ENCODE measurements at places on chromosomes 5 and 9.

DNA sequence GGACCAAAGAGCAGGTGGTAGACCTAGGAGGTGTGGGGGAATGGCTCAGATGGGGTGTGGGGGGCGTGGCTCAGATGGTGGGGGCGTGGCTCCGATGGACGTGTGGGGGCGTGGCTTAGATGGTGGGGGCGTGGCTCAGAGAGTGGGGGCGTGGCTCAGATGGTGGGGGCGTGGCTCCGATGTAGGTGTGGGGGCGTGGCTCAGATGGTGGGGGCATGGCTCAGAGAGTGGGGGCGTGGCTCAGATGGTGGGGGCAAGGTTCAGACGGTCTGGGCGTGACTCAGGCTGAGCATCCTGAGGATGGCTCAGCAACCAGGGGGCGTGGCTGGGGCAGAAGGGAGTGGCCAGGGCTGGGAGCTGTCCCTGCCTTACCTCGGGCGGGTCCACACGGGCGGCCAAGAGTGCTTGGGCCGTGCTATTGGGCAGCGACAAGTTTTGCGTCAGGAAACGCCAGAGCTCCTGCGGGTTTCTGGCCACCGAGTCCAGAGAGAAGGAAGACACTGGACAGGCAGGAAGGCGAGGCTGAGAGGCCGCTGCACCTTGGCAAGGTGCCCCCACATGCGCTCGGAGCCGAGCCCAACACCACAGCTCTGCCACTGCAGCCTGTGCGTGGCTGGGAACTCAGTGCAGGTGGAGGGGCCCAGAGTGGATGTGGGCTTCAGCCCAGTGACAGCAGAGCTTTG lies 5.9 kb downstream of the ABCA2 start:
- no peak for DNase-seq

- DNase-seq: no peak
Measured at GRCh38 chr9:110389148-110389750, 51.6 kb upstream of the TXNDC8 start.

DNA sequence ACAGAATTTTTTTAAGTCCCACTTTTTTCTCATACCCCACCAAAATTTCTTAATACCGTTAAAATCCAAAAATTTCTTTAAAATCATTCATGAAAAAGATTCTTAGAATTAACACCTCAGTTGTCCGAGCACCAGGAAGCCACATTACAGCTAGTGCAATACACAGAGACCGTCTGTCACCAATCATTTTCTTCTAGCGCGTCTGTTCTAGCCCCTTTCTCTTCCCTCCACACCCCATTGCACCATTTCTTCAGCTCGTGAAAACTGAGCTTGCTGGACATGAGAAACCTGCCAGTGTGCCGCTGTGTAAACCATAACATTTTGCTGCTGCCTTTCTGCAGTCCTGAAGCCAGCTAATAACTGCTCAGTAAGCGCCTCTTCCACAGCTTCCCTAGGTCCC lies 5.0 kb downstream of the SFXN1 start:
- DNase-seq: no peak

DNA sequence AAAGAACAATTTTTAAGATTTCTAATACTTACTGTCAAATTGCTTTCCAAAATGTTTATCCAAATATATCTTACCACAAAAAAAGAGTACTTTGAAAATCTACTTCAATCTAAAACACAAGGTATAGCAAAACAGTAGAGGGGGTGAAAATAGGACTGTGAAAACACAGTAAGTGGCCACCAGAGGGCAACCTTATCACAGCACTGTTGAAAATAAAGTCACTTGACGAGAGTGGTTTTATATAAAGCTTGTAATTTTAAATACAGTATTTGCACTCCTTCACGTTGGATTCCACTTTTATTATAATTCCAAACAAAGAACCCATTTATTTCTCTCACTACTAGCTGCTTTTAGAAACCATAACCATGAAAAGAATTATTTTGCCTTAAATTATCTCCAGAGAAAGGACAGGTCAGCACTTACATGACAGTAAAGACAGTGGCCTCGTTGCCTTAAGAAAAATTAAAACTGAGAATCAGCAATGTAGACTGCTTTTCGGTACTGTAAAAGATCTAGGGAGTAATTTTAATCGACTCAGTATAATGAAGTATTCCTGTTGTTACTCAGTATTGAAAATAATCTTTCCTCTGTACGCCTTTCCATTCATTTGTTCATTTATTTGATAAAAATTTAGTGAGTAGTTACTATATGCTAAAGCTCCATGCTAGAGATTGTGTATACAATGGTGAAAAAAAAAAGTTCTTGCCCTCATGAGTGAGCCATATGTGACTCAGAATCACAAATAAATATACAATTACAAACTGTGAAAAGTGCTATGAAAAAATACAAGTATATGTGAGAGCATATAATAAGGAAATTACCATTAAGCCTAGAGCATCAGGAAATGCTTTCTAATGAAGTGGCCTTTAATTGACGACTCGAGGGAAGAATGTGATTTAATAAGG lies 40.0 kb upstream of the CDK5RAP2 start:
- DNase-seq: no peak

DNA sequence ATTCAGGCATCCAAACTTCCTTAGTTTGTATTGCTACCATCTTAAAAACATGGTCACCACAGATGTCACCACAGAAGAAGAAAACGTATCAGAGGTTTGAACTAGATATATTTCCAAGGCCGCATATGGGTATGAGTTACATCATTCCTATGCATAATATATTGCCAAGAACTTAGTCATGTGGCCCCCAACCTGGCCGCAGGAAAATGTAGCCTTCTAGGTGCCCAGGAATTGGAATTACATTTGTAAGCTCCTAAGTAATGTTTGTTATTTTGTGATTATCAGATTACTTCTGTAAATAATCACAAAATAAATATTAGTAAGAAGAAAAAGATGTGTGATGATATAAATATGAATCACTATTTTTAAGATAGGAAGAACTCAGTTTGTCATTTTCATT lies 351.4 kb downstream of the ISL1 start:
- DNase-seq: no peak

DNA sequence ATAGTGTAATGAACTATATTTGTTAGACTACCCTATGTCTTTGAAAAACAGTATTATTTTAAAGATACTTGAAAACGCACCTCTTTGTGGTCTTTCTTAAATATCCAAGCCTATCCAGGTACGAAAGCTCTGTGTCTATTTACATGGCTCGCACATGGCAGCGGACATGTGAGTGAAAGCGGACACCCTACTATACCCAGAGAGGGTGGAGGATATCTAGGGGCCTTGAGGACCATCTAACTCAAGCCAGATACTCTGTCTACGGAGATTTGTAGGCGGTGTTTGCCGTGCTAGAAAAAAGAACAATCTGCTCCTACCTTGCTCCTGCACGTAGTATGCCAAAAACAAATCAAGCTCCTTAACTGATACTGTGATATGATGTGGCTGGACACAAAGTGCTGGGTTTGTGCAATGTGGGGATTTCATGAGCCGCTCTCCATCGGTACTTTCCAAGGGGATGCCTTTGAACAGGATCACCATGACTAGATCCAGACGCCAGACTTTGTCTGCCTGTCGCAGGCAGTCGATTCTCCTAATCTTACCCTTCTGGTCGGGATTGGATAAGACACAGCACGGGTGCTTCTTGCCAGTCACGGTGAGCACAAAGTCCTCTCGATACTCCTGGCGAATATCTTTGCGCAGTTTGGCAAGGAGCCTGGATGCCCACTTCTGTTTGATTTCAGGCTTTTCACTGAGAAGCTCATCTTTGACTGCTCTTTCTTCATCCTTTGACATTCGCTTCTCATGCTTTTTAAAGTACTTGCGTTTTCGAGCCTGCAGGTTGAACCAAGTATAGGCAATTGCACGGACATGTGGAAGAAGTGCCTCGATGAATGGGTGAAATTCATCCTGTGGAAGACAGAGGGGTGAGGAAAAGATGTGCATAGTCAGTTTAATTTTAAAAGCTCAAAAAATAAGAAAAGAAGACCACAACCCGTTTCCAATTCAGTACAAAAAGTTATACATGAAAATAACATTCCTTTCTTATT lies 7.0 kb downstream of the NFIB start:
- no peak for DNase-seq

DNA sequence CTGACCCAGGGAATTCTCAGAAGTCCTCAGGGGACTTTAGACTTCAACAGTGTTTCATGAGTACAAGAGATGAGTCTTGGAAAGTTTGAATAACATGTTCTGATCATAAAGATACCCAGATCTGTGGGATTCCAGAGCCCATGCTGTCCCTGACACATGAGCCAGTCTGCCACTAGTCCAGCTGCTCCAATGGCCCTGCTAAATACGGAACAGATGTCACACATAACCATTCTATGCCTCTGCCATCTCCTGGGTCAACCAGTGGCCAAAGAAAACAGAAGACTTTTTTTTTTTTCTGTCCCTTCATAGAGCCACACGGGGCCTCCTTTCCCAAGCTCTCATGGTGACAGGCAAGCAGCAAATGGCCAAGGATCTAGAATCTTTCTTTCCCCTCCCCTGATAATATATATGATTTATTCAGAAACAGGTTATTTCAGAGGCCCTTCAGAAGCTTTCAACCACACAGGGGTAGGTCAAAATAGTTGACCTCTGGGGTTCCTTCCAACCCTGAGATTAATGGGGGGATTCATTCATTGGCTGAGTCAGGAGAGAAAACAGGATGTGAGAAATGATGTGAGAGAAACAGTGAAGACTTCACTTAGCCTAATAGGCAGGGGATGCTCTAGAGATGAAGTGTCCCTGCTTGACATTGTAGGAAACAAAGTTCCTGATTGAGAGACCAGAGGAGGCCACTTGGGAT lies 367.7 kb downstream of the CDK5RAP2 start:
- DNase-seq: no peak

DNA sequence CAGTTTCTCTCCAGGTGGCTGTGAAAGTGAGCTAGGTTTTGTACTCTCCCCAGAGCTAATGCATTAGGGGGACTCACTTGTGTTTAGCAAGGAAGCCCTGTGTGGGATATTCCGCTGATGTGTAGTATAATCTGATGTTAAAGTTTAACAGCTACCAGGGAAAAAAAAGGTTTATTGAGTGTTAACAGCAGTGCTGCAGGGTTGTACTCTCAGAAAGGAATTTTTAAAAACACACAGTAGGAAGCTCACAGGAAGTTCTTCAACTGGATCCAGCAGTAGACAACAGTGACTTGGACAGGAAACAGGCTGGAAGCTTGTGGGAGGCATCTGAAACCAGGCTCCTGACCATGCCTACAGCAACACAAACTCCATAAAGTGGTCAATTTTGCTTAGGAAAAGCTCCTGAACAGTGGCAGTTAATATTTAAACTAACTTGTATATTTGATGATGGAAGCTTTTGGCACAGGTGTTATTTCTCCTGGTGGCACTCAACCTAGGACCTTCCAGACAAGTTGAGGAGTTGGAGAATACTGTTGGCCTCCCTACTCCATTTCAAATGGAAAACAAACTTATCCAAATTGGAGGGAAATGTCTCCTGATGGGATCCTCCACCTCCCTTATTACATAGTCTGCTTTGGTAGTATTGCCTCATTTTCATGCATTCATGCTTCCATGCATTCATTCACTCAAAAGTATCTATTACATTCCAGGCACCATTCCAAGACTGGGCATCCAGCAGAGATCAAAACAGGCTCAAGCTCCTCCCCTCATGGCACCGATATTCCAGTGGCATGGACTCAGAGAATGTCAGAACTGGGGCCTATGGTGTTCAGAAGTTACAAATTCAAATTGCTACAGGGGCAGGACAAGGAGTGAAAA lies 54.7 kb downstream of the FOXD1 start:
- DNase-seq: no peak

DNA sequence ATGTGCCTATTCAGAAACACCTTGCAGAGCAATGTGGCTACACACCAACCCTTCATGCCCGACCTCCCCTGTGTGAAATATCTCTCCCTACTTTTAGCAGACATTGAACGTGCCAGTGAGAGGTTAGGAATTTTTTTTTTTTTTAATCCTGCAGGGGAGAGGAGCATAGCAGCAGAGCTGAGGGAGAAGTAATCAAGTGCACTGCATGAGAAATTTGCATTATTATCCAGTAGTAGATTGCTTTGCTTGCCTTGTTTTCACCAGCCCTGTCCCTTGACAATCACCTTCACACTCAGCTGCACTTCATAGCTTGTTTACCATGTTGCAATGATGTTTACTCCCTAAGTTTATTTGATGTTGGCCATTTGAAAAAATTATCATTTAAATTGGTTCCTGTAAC lies 489.6 kb upstream of the ZNF608 start:
- DNase-seq: no peak

GRCh38 chr9:123084256-123084655 lies 50.8 kb downstream of the GPR21 start:
- DNase-seq: no peak

GRCh38 chr9:132975961-132976360 lies 2.5 kb upstream of the GFI1B start:
- no peak for DNase-seq

DNA sequence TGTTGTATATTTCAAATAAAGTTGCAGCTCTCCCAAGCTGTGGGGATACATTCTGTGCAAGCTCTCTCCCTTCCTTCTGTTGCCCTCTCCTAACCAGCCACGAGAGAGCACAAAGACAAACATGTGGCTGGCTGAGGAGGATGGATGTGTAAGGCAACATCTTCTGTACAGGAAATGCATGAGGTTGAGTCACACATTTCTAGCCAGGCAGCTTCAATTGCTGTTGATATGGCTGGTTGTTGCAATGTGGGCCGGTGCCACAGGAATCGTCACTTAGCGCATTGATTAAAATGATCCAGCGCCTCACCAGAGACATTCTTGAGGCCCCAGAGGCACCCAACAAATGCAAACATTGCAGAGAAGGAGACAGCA lies 207.1 kb downstream of the ICE1 start:
- DNase-seq: no peak

DNA sequence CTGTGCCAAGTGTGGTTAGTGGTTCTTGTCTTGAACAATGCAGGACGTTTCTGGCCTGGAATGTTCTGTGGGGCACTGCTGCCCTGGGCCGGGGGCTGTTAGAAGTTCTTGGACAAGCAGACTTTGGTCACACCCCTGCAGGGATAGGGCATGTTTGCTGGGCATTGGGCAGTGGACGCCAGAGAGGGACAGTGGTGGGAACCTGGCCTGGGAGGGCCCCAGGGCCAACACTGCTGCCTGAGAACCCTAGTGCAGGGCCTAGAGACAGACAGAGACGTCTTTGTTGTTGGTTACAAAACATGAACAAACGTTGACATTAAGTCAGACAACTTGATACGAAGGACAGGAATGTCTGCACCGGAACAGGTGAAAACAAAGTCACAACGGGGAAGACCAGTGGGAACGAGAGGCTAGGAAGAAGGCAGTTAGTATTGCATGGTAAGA lies 57.0 kb downstream of the WNK2 start:
- no peak for DNase-seq

GRCh38 chr5:151670953-151671636 lies 15.6 kb downstream of the SPARC start:
- no peak for DNase-seq

- DNase-seq: no peak
Measured at GRCh38 chr9:105932276-105932675, 237.9 kb downstream of the TMEM38B start.

DNA sequence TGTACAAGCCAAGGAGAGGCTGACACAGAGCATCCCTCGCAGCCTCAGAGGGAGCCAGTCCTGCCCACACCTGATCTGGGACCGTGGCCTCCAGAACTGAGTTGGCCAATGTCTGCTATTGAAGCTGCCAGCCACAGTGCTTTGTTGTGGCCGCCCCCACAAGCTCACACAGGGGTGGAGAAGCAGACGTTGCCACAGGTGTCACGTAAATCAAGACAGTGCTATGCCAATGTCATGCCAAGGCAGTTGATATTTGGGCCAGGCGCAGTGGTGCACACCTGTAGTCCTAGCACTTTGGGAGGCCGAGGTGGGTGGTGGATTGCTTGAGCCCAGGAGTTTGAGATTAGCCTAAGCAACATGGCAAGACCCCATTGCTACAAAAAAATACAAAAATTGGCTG lies 17.3 kb upstream of the TERT start:
- DNase-seq: no peak

GRCh38 chr9:93659837-93660177 lies 83.4 kb downstream of the PHF2 start:
- DNase-seq: no peak
